ENCODE measurements at places on chromosomes 5 and 9.

GRCh38 chr9:27548055-27548741, 18.6 kb upstream of the MOB3B start:
- DNase-seq, result no peak
- no peaks in the 10 kb centered on the region for H3K27me3 ChIP-seq
- no peaks in the 10 kb centered on the region for H3K4me1 ChIP-seq

- no peak overlapping the region for H3K27ac ChIP-seq
- no peak for DNase-seq
- H3K27me3 ChIP-seq, result peaks cover 10% of the 10 kb centered on the region
Measured at GRCh38 chr5:132458651-132459030, 31.9 kb downstream of the IRF1 start.

GRCh38 chr5:99814321-99815063, 720.7 kb upstream of the FAM174A start:
- no peaks in the 10 kb centered on the region for H3K4me1 ChIP-seq
- no peaks in the 10 kb centered on the region for H3K36me3 ChIP-seq
- no peak overlapping the region for H3K4me3 ChIP-seq
- H3K27me3 ChIP-seq, result no peaks in the 10 kb centered on the region

DNA sequence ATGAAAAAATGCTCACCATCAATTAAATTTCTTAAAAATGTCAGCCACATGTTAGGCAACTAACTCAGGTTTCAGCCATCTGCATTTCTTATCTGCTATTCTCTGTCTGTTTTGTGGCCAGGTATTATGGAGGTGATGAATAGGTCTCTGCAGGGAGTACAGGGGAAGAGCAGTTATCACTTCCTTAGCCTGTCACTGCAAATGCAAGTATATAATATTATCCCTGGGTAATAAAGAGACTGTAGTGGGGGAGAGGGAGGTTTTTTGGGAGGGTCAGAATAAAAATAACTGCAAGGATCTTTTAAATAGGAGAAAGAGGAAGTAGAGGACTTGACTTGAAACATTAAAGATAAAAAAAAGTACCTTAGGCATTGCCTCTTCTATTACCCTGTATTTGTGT, 49.6 kb upstream of the PTGER4 start:
- no peak overlapping the region for H3K4me3 ChIP-seq
- H3K27ac ChIP-seq, result no peak overlapping the region
- no peaks in the 10 kb centered on the region for H3K4me1 ChIP-seq
- no peak for DNase-seq
- no peaks in the 10 kb centered on the region for H3K36me3 ChIP-seq

GRCh38 chr5:36388288-36388687, 86.6 kb upstream of the RANBP3L start:
- no peak overlapping the region for H3K27ac ChIP-seq
- DNase-seq, result no peak
- no peak overlapping the region for H3K4me3 ChIP-seq
- no peaks in the 10 kb centered on the region for H3K36me3 ChIP-seq

DNA sequence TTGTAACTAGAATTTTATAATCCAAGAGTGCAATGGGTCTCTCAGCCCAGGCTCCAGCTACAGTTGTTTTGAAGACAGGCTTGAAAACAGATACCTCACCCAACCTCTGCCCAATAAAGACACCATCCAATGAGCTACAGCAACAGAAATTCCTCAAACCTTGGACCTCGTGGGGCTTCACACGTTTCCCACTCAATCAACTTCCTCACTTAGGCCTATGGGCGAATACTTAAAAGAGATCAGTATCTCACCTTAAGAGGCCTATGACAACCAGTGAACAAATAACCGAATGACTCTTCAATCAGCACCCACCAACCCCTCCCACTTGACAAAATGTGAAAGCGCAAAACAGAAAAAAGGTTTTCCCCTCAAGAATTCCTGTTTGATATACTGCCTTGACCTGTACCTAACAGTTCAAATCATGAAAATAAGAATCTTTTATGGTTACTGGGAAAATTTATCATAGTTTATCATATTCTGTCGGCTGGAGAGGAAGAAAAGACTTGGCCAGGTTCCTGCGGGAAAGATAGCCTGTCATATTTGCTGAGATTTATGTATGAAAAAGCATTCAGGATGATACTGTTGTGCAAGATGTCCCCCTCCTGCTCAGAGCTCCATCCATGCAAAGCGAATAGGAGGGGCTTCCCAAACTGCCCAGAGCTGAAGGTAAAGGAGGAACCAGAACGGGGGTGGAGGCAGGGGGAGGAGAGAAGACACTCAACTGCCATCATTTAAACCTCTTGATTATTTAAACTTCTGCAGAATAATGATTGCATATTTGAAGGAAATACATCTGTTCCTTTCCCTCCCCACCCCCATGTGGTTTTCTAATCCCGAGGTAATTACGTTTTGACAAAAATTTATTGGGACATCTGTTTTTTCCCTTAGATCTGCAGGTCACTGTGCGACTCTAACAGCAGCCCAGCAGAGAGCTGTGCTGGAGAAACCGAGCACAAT, 256.3 kb downstream of the NFIB start:
- no peaks in the 10 kb centered on the region for H3K36me3 ChIP-seq
- no peak overlapping the region for H3K4me3 ChIP-seq
- H3K27me3 ChIP-seq, result no peaks in the 10 kb centered on the region
- H3K4me1 ChIP-seq, result no peaks in the 10 kb centered on the region

DNA sequence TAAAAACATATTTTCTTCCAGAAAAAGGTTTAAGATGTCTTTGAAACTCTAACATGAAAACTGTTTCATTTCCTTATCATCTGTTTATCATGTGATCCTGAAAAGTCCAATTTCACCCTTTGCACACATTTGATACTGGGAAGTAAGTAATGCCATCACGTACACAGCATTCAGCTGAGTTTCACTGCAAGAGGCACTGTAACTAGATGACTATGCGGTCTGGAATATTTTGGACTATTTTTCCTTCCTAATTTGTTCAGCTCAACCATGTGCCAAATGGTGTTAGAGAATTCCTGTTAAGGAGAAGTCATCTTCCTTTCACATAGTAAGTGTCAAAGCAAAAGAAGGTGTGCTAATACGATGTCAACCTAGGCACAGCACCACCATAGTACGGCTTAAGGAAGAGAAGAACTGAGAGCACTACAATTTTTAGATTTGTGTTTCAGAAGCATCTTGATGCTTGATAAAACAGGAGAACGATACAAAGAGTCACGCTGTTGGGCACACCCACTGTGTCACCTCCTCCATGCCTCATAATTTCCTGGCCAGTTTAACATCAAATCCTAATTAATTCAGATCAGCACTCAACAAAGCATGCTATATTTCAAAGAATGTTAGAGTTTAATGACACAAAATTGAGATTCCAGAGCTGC, 77.5 kb downstream of the GNAQ start:
- peaks cover 1% of the 10 kb centered on the region for H3K36me3 ChIP-seq
- H3K27me3 ChIP-seq, result no peaks in the 10 kb centered on the region
- H3K4me3 ChIP-seq, result no peak overlapping the region
- DNase-seq, result no peak
- peaks cover 13% of the 10 kb centered on the region for H3K4me1 ChIP-seq

GRCh38 chr5:127358740-127359139, 68.1 kb downstream of the MEGF10 start:
- no peaks in the 10 kb centered on the region for H3K27me3 ChIP-seq
- no peaks in the 10 kb centered on the region for H3K36me3 ChIP-seq
- H3K4me1 ChIP-seq, result peaks cover 23% of the 10 kb centered on the region

GRCh38 chr5:14004598-14005394, 60.3 kb upstream of the DNAH5 start:
- no peaks in the 10 kb centered on the region for H3K36me3 ChIP-seq
- H3K27me3 ChIP-seq, result peaks cover 16% of the 10 kb centered on the region
- H3K4me1 ChIP-seq, result no peaks in the 10 kb centered on the region
- H3K4me3 ChIP-seq, result no peak overlapping the region
- H3K27ac ChIP-seq, result no peak overlapping the region

- H3K4me3 ChIP-seq, result no peak overlapping the region
- H3K27me3 ChIP-seq, result peaks cover 80% of the 10 kb centered on the region
- peaks cover 2% of the 10 kb centered on the region for H3K4me1 ChIP-seq
- no peak overlapping the region for H3K27ac ChIP-seq
- no peaks in the 10 kb centered on the region for H3K36me3 ChIP-seq
Measured at GRCh38 chr9:129258823-129259301, 80.8 kb upstream of the IER5L start.

- peaks cover 2% of the 10 kb centered on the region for H3K4me1 ChIP-seq
- H3K27me3 ChIP-seq, result no peaks in the 10 kb centered on the region
- H3K4me3 ChIP-seq, result no peak overlapping the region
- H3K27ac ChIP-seq, result no peak overlapping the region
- no peak for DNase-seq
Measured at GRCh38 chr9:133059623-133060022, 2.2 kb upstream of the CEL start.

- H3K4me1 ChIP-seq, result peaks cover 9% of the 10 kb centered on the region
- H3K27ac ChIP-seq, result no peak overlapping the region
- H3K4me3 ChIP-seq, result no peak overlapping the region
- no peaks in the 10 kb centered on the region for H3K36me3 ChIP-seq
- no peaks in the 10 kb centered on the region for H3K27me3 ChIP-seq
Measured at GRCh38 chr5:8633696-8634095, 764.7 kb downstream of the MTRR start.

DNA sequence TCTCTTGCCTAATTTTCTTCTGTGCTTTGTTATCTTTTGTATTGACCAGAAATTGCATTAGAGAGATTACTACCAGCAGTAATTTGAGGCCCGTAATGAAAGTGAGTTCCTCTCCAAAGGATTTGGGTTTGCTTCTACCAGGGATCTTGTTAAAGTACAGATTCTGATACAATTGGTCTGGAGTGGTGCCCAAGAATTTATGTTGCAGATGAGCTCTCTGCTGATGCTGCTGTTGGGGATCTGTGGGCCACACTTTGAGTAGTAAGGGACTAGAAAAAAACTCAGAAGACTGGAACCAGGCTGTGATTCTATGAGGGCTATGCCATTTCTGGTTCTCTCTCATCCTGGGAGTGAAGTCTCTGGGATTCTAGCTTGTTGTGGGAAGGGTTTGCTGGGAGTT, 192.2 kb downstream of the SEC61B start:
- H3K4me1 ChIP-seq, result no peaks in the 10 kb centered on the region
- no peak overlapping the region for H3K4me3 ChIP-seq
- no peak for DNase-seq
- no peaks in the 10 kb centered on the region for H3K36me3 ChIP-seq
- no peaks in the 10 kb centered on the region for H3K27me3 ChIP-seq

- peaks cover 26% of the 10 kb centered on the region for H3K4me1 ChIP-seq
- H3K27me3 ChIP-seq, result no peaks in the 10 kb centered on the region
- H3K4me3 ChIP-seq, result peak overlapping the region; percentile 65
- no peak overlapping the region for H3K27ac ChIP-seq
- peaks cover 27% of the 10 kb centered on the region for H3K36me3 ChIP-seq
Measured at GRCh38 chr9:114096041-114096511, 3.0 kb downstream of the KIF12 start.

- no peak overlapping the region for H3K27ac ChIP-seq
- no peaks in the 10 kb centered on the region for H3K27me3 ChIP-seq
- H3K36me3 ChIP-seq, result no peaks in the 10 kb centered on the region
- DNase-seq, result no peak
- no peak overlapping the region for H3K4me3 ChIP-seq
Measured at GRCh38 chr5:117888688-117889087, 1099.7 kb downstream of the DTWD2 start.

DNA sequence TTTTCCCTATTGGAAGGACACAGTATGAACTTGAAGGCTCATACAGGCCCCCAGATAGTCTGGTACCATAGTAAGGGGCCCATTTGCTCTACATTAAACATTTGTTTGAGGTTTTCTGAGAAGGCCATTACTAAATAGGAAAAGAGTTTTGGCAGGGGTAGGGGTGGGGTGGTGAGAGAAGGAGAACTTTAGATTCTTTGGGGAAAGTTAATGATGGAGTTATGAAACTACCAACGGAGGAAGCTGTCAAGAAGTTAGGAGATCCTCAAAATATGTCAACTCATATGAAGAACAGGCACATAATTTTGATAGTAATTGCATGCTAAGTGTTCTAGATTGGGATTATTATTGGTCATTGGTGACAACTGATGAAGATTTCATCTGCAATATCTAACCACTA, 114.7 kb downstream of the TAF11L14 start:
- H3K27me3 ChIP-seq, result no peaks in the 10 kb centered on the region
- no peak overlapping the region for H3K27ac ChIP-seq
- no peak overlapping the region for H3K4me3 ChIP-seq
- DNase-seq, result no peak

- H3K36me3 ChIP-seq, result no peaks in the 10 kb centered on the region
- H3K4me3 ChIP-seq, result no peak overlapping the region
- peaks cover 5% of the 10 kb centered on the region for H3K27me3 ChIP-seq
- no peak overlapping the region for H3K27ac ChIP-seq
- H3K4me1 ChIP-seq, result peaks cover under 1% of the 10 kb centered on the region
Measured at GRCh38 chr5:143352691-143353090, 50.8 kb downstream of the NR3C1 start.

DNA sequence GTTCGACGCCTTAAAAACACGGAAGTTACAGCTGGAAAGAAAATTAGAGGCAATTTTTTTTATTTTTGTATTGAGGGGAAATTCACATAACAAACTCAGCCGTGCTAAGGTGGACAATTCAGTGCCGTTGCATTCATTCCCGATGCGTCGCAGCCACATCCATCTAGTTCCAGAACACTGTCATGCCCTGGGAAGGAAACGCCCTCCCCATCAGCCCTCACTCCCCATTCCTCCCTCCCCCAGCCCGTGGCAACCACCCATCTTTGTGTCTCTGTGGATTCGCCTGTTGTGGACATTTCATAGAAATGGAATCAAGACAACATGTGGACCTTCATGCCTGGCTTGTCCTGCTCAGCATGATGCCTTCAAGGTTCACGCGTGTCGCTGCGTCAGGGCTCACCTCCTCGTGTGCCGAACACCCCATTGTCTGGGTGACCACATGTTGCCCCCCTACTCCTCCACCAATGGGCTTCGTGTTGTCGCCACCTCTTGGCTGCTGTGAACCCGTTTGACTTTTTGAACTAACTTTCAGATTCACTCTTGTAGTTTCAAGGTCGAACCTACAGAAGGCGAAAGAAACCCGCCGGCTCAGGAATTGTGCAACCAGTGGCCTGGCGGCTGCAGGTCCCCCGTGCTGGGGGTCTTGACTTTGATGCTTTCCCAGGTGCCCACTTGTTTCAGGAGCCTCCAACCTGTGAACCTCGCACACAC, 17.4 kb upstream of the CAMSAP1 start:
- DNase-seq, result no peak
- H3K27me3 ChIP-seq, result no peaks in the 10 kb centered on the region
- no peak overlapping the region for H3K27ac ChIP-seq
- H3K4me1 ChIP-seq, result no peaks in the 10 kb centered on the region
- H3K36me3 ChIP-seq, result no peaks in the 10 kb centered on the region
- H3K4me3 ChIP-seq, result no peak overlapping the region

- H3K27ac ChIP-seq, result no peak overlapping the region
- H3K4me3 ChIP-seq, result no peak overlapping the region
- no peaks in the 10 kb centered on the region for H3K36me3 ChIP-seq
- H3K4me1 ChIP-seq, result peaks cover 21% of the 10 kb centered on the region
Measured at GRCh38 chr5:78008356-78008967, 232.3 kb upstream of the TBCA start.

GRCh38 chr5:144189800-144190429, 19.2 kb downstream of the KCTD16 start:
- no peaks in the 10 kb centered on the region for H3K36me3 ChIP-seq
- H3K27ac ChIP-seq, result no peak overlapping the region
- DNase-seq, result no peak
- peaks cover 10% of the 10 kb centered on the region for H3K4me1 ChIP-seq
- no peaks in the 10 kb centered on the region for H3K27me3 ChIP-seq

Measured in progenitor cell of endocrine pancreas (in vitro differentiated cells).